ENCODE measurements at places on chromosomes 7 and 10.

- DNase-seq: no peak
Observed at GRCh38 chr7:6559896-6560295, 8.6 kb upstream of the GRID2IP start.

DNA sequence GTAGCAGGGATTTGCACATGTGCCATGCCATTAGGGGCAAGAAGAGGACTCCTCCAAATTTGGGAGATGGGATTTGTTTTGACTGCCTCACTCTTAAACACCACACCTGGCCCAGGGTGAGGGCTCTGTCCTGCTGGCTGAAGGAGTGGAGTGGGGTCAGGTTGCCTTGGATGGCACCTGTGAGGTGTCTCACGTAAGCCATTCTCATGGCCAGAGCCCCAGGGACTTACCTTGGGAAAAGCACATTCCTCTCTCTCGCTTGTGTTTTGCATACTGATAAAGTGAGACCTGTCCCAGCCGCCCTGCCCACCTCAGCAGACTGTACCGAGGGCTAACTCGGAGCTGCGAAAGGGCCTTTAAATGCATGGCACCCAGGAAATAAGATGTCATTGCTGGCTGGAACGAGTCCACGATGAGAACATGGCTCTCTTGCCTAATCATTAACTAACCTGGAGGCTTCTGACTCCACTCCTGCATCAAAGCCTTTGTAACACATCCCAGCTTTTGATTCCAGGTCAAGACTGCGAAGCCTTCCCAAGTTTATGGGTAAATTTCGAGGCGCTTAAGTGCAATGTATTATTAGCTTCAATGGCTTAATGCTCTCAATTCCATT, 184.0 kb upstream of the RNF32 start:
- no peak for DNase-seq

GRCh38 chr7:138865843-138866242, 67.8 kb upstream of the ATP6V0A4 start:
- DNase-seq: no peak

GRCh38 chr10:50613150-50613549, 10.6 kb downstream of the SGMS1 start:
- DNase-seq: no peak

DNA sequence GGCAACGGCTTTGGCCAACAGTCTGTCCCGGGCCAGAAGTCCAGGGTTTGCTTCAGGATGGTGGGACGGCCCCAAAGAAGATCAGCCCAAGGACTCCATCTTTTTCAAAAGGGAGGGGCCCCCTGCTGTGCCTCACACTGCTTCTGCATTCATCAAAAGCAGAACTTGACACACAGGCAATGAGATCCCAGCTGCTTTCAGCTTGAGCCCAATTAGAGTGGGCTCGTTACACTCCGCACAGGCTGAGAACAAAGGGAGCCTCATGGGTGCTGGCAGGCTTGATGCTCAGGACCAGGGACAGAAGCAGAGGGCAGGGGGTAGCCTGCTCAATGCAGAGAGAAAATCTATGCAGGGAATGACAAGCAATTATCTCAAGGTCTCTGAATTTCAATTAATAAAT, 45.5 kb downstream of the VOPP1 start:
- no peak for DNase-seq

- DNase-seq: no peak
Observed at GRCh38 chr7:22696541-22697228, 30.3 kb upstream of the IL6 start.

- no peak for DNase-seq
Observed at GRCh38 chr7:101818287-101819071, 1.1 kb downstream of the CUX1 start.

DNA sequence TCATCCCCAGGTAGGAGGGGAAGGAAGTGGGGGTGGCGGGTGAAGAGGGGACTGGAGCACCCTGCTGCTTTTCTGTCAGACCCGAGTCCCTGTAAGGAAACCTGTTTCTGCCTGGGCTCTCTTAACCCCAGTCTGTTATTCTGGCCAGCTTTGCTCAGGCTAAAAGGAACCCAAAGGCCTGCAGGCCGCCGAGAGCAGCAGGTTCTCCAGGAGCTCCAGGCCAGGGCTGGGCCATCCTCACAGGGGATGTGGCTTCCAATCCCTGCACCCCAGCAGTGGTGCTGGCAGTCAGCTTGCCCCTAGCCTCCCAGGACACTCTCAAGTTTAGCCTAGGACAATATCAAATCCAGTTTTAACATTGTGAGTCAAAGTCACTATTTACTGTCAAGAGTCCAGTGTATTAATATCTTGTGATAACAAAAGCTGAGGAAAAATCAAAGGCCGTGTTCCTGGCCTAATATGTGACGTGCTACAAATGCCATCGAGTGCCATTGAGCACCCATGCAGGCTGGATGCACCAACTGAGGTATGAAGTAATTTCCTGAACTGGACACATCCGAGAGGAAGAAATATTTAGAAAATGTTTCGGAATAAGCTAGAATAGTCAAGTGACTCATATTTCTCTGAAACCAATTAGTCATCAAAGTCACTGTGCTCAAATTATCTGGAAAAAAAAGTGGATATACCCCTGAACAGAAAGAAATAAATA, 7.0 kb downstream of the PKD1L1 start:
- no peak for DNase-seq

Measured in stimulated activated CD4-positive, alpha-beta T cell treated with anti-CD3 and anti-CD28 coated beads, Interleukin-1b, Interleukin-23, amount 100 ng/mL, for 1 hour (primary cell).